ENCODE measurements at places on chromosomes 7 and 10.

- DNase-seq, result no peak
Measured at GRCh38 chr10:126376956-126377355, 11.3 kb downstream of the ADAM12 start.

DNA sequence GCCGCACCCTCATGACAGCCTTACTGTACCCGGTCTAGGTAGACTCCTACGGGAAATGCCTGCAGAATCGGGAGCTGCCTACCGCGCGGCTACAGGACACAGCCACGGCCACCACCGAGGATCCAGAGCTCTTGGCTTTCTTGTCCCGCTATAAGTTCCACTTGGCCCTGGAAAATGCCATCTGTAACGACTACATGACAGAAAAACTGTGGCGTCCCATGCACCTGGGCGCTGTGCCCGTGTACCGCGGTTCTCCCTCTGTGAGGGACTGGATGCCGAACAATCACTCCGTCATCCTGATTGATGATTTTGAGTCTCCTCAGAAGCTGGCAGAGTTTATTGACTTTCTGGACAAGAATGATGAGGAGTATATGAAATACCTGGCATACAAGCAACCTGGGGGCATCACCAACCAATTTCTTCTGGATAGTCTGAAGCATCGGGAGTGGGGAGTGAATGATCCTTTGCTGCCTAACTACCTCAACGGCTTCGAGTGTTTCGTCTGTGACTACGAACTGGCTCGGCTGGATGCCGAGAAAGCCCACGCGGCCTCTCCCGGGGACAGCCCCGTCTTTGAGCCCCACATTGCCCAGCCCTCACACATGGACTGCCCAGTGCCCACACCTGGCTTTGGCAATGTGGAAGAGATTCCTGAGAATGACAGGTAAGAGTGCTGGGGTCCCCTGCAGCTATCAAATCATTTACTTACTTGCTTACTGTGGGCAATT is 8.5 kb upstream of the CHCHD1 start:
- DNase-seq, result no peak

DNA sequence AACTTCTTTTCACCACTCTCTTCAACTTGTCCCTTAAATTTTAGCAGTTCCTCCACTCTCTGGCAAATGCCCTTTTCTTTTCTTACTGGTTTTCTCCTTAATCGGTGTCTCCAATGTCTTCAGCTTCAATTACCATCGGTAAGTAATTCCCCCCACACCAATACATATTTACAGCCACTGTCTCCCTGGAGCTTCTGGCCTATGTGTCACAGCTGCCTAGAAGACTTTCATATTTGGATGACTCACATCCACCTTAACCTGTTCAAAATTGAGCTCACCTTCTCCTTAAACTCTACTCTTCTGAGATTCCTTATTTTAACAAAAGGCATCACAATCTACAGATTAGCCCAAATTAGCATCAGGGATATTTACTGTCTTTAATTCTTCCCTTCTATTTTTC is 380.4 kb downstream of the POM121L12 start:
- DNase-seq, result no peak

DNA sequence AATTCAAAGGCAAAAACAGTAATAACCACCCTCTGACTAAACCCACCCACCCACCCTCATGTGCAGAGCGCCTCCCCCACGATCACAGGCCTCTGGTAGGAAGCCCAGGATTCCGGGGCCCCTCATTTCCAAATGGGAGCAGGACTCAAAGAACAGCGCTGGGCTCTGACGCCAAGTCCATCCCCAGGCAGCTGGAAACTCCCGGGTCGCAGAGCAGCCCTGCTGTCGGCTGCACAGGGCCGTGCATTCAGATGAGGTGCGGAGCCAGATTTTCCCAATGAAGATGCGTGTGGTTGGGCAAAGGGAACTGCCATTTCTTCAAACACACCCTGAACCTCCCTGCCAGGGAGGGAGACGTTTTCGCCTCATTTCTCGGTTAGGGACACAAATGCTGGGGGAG is 152.3 kb downstream of the MAD1L1 start:
- DNase-seq, result no peak

GRCh38 chr10:60967260-60967659 is 23.3 kb upstream of the RHOBTB1 start:
- DNase-seq, result no peak

GRCh38 chr10:6446711-6447110 is 133.4 kb downstream of the PRKCQ start:
- no peak for DNase-seq

DNA sequence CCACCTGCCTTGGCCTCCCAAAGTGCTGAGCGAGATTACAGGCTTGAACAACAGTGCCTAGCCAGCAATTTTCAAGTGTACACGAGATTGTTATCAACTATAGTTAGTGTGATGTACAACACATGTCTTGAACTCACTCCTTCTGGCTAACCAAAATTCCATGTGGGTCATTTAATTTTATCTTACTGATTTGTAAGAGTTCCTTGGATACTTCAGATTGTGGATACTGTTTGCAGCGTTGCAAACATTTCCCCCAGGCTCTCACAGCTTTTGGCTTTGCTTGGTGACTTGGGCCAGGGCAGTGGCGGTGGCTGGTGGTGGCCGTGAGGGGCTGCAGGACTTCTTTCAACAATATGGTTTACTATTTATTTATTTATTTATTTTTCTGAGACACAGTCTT is 8.5 kb upstream of the TMEM270 start:
- DNase-seq, result no peak

- no peak for DNase-seq
Measured at GRCh38 chr10:52965509-52965908, 192.9 kb upstream of the MBL2 start.

- no peak for DNase-seq
Measured at GRCh38 chr7:45036796-45037195, 36.8 kb downstream of the CCM2 start.

DNA sequence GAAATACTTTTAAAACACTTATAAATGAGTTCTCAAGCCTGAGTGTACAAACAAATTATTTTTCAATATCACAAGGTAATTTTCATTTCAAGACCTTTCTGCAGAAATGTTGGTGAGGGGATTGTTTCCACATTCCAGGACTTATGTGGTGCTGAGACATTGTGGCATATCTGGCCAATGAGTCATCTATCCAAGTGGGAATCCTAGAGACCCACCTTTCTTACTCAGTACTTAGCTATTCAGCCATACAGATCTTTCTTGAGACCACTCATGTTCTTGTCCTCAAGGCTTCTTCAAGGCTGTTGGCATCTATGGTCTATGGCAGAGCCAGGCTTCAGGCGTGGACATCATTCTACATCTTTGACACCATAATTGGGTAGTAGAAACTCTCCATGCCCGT is 225.4 kb downstream of the DKK1 start:
- no peak for DNase-seq

GRCh38 chr10:96747734-96748550 is 27.6 kb upstream of the PIK3AP1 start:
- DNase-seq, result no peak

GRCh38 chr10:46319389-46319788 is 32.6 kb downstream of the ANTXRL start:
- DNase-seq, result no peak

DNA sequence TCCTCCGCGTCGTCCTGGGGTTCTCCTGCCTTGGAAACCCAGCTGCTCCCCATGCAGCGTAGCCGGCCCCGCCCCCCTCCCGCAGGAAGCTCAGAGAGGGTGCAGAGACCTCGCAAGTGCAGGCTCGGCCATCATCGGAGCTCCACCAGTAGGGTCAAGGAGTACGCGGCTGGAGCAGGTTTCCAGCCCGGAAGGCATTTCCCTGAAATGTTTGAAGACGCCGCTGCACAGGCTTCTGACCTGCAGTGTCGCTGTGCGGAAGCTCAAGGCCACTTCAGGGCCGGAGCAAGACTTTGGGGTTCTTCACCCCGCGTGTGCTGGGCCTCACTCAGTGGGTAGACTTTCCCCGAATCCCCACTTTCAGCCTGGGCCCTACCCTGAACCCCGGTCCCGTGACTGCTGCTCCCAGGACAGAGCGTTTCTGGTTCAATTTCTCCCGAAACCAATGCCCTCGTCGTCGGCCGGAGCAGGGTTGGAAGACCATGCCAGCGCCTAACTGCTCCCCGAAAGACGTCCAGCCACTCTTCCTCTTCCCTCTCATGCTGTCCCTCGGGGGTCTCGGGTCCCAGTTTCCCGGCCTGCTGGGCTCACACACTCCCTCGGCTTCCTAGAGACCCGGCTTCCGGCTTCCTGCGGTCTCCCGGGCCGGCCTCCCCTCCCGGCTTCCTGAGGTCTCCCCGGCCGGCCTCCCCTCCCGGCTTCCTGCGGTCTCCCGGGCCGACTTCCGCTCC is 52.1 kb downstream of the INSIG1 start:
- DNase-seq, result no peak

DNA sequence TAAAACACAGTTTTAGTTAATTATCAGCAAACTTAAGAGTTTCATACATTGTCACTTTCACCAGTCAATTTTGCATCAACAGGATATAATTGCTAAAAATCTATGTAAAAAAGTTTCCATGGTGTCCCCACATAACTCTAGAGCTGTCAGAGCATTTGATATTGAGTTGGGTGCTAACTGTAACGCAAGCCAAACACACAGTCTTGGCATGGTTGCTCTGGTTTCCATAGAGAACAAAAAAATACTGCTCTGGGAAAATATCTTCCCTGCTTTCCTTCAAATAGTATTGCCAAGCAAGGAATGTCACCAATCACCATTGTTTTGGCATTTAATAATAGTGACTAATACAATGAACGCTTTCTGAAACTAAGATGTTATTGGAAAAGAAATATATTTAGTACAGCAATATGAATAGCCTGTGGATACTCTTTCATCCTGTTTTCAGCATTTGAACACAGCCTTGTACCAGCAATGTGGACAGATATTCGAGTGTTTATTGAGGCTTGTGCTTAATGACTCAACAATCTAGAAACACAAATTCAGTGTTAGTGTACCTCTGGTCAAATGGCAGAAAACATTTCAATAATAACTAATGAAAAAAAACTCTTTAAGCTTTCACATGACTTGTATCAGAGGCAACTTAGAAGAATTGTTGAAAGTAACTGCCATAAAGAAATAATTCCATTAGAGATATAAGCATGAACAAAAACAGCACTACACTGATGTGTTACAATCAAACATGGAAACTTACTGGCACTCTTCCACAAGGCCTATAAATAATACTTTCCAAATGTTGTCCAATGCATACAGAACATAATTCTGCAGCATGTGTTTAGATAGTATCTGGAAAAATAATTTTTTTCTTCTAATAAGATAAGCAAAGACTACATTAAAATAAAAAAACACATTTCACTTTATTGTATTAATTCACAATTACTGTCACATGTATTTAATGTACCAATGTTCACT is 1469.5 kb upstream of the CELF2 start:
- peak; percentile 17 for DNase-seq

GRCh38 chr7:107047902-107048782 is 3.6 kb downstream of the PRKAR2B start:
- DNase-seq, result no peak

- no peak for DNase-seq
Measured at GRCh38 chr7:158508802-158509385, 78.7 kb downstream of the PTPRN2 start.

GRCh38 chr7:38858259-38858884 is 50.6 kb downstream of the VPS41 start:
- DNase-seq, result peak; percentile 31

- no peak for DNase-seq
Measured at GRCh38 chr10:29600821-29601220, 34.0 kb downstream of the SVIL start.

DNA sequence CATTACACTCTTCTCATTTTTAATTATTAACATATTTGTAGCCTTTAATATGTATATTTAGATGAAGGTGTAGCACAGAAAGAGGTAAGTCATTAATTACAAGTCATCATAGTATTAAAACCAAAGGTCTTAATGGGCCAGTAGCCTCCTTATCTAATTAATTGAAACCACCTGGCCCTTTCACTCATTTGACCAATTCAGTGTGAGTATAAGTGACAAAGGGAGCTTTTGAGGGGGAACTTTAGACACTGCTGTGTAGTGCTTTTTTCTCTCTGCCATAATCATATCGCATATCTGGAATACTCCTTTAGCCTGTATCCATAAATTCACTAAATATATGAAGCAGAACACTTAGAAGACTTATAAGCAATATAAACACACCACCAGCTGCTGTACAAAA is 562.9 kb upstream of the POT1 start:
- peak; percentile 24 for DNase-seq

DNA sequence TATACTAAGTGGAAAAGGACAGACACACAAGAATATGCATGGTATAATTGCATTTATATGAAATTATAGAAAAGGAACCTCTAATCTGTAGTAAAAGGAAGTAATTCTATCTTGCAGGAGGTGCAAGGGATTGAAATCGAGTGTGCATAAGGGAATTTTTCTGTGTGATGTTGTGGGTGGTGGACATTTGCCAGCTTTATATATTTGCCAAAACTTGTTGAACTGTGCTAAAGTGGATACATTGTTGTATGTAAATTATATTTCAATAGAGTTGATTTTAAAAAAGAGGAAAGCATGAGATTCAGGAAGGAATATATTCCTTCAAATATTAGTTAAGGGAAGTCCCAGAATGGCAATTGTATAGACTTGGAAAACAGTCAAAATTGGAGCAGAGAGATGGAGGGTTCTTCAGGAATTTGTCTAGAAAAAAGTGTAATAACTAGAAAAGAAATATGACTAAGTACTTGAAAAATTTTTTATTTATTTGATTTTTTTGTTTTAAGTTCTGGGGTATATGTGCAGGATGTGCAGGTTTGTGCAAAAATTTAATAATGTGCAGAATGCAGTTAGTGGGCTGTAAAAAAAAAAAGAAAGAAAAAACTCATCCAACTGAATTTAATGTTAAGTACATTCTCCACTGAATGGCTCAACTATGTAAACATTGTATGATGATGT is 96.1 kb downstream of the ARL4A start:
- no peak for DNase-seq

DNA sequence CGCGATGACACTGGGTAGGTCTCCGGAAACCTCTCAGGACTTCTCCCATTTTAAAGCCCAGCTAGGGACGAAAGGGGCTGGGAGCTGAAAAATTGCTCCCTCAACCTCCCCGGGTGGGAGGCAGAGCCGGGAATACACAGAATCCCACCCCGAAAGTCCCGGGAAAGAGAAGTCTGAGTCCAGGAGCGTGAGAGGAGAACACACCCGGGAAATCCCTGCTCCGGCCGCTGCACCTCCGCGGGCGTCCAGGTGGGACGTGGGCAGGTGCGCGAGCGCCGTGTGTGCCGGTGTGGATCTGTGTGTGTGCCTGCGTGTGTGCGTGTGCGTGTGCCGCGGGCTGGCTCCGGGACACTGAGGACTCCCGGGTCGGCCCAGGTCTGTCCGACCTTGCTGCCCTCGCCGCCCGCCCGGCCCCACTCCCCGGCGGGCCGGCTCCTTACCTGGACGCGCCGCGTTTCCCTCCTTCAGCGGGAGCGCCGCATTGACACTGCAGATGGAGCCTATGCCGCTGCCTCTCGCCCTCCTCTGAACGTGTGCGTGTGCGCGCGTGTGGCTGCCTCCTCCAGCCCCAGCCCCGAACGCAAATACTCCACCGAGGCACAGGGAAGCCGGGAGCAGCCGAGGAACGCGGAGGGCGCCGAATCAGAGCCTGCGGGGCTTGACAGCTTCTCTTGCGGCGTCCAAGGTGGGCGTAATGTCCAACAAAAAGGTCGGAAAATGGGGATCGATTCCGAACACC is at the start of gene PLXNA4:
Gene PLXNA4, minus strand, starts transcription at position 489 of the 739 bp plus-strand sequence. CDS start 67,777 bp downstream, outside the sequence.
- DNase-seq, result peak; percentile 21

- DNase-seq, result no peak
Measured at GRCh38 chr7:93185303-93186027, 37.3 kb upstream of the SAMD9L start.

GRCh38 chr7:77391230-77391629 is 24.9 kb downstream of the GSAP start:
- no peak for DNase-seq
